ENCODE measurements at places on chromosomes 7 and 10. TPM values are rescaled to one million over a fixed set of nuclear protein-coding genes. Genes with fewer than 3 reads are reported as not detected.

The PRPS1L1 gene
- not detected for total RNA-seq

The ADAM22 gene
- total RNA-seq, result 7.3 TPM

The NCF1 gene
- total RNA-seq, result 0.63 TPM

The ERCC6 gene
- 3.7 TPM for total RNA-seq

The ZNF777 gene
- total RNA-seq, result 10.9 TPM

The SFTPD gene
- 0.63 TPM for total RNA-seq

The DHTKD1 gene
- total RNA-seq, result 25.9 TPM

The SPDYE9 gene
- total RNA-seq, result not detected

The TYW1B gene
- 0.76 TPM for total RNA-seq

The C10orf67 gene
- total RNA-seq, result under 0.01 TPM

The TEX36 gene
- total RNA-seq, result not detected

The TRPV5 gene
- not detected for total RNA-seq

The CBLL1 gene
- total RNA-seq, result 16.1 TPM

The NUTM2B gene
- total RNA-seq, result 0.63 TPM

The RBM48 gene
- 5.3 TPM for total RNA-seq

The CLDN3 gene
- total RNA-seq, result 18.4 TPM

The CRPPA gene
- 0.65 TPM for total RNA-seq

The SLC29A4 gene
- 4.2 TPM for total RNA-seq

The ARL5B gene
- total RNA-seq, result 10.3 TPM

The ETV1 gene
- 15.6 TPM for total RNA-seq

The BRI3 gene
- total RNA-seq, result 77.3 TPM

The UTF1 gene
- total RNA-seq, result not detected

The SFR1 gene
- total RNA-seq, result 9.3 TPM

The CDNF gene
- total RNA-seq, result not detected

The PURB gene
- 12.9 TPM for total RNA-seq

The KIAA1549 gene
- total RNA-seq, result 5.4 TPM

The CH25H gene
- not detected for total RNA-seq

The CCDC3 gene
- 0.63 TPM for total RNA-seq

The COBL gene
- total RNA-seq, result 0.49 TPM

The ERVW-1 gene
- total RNA-seq, result not detected

The CTAGE6 gene
- total RNA-seq, result not detected

The SPDYE11 gene
- total RNA-seq, result not detected

The CHAT gene
- not detected for total RNA-seq

The PNLIPRP2 gene
- not detected for total RNA-seq

The DRGX gene
- not detected for total RNA-seq

The TMEM273 gene
- total RNA-seq, result not detected

Data from mesangial cell (primary cell).